HepG2 (cell line): ENCODE measurements at places on chromosomes 6 and 20.

GRCh38 chr6:168418711-168419121 is 22.3 kb upstream of the SMOC2 start:
- no peak overlapping the region for H3K4me3 ChIP-seq
- peaks cover 18% of the 10 kb centered on the region for H3K27me3 ChIP-seq
- no peak overlapping the region for H3K27ac ChIP-seq
- no peaks in the 10 kb centered on the region for H3K4me1 ChIP-seq
- DNase-seq = no peak

- no peaks in the 10 kb centered on the region for H3K36me3 ChIP-seq
- peak; percentile 63 for DNase-seq
- peaks cover 25% of the 10 kb centered on the region for H3K4me1 ChIP-seq
- H3K4me3 ChIP-seq = no peak overlapping the region
Observed at GRCh38 chr6:44921798-44922197, 406.3 kb upstream of the RUNX2 start.

- no peaks in the 10 kb centered on the region for H3K36me3 ChIP-seq
- no peaks in the 10 kb centered on the region for H3K27me3 ChIP-seq
Observed at GRCh38 chr6:162343198-162343935, 384.2 kb downstream of the PRKN start.

GRCh38 chr20:53069132-53069531 is 97.0 kb downstream of the TSHZ2 start:
- no peaks in the 10 kb centered on the region for H3K4me1 ChIP-seq
- DNase-seq = no peak
- H3K36me3 ChIP-seq = no peaks in the 10 kb centered on the region
- H3K27me3 ChIP-seq = peaks cover 4% of the 10 kb centered on the region; the same call in 1 of the 2 replicates

GRCh38 chr6:140256248-140256647 is 881.8 kb upstream of the CITED2 start:
- no peak overlapping the region for H3K27ac ChIP-seq
- no peaks in the 10 kb centered on the region for H3K4me1 ChIP-seq
- no peaks in the 10 kb centered on the region for H3K36me3 ChIP-seq
- no peak for DNase-seq

- no peaks in the 10 kb centered on the region for H3K36me3 ChIP-seq
- H3K27me3 ChIP-seq = no peaks in the 10 kb centered on the region
- no peak overlapping the region for H3K4me3 ChIP-seq
- H3K4me1 ChIP-seq = no peaks in the 10 kb centered on the region
- no peak overlapping the region for H3K27ac ChIP-seq
Observed at GRCh38 chr20:11072982-11073381, 399.2 kb upstream of the JAG1 start.

- H3K4me3 ChIP-seq = no peak overlapping the region
- no peak for DNase-seq
- H3K4me1 ChIP-seq = no peaks in the 10 kb centered on the region
Observed at GRCh38 chr6:46437671-46438221, 53.5 kb downstream of the RCAN2 start.
